ENCODE measurements at places on chromosomes 16 and 17.

GRCh38 chr17:60631119-60631518, 31.1 kb downstream of the PPM1D start:
- DNase-seq, result no peak

- DNase-seq, result no peak
Observed at GRCh38 chr16:57994778-57995177, 5.7 kb downstream of the ZNF319 start.

DNA sequence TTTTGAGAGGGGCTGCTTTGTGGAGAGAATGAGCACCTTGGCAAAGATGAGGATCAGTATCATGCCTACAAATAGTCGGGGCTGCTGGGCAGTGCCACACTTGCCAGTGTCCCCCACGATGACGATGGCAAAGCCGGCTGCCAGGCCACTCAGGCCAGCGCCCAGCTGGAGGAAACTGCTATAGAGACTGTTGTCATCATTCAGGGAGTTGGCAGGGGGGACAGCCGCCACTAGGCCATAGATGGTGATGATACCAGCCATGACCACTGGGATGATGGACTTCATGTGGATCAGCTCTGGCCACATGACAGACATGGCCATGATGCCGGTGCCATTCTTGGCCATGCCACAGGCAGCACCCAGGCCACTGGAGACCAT, 23.8 kb downstream of the MINK1 start:
- no peak for DNase-seq

DNA sequence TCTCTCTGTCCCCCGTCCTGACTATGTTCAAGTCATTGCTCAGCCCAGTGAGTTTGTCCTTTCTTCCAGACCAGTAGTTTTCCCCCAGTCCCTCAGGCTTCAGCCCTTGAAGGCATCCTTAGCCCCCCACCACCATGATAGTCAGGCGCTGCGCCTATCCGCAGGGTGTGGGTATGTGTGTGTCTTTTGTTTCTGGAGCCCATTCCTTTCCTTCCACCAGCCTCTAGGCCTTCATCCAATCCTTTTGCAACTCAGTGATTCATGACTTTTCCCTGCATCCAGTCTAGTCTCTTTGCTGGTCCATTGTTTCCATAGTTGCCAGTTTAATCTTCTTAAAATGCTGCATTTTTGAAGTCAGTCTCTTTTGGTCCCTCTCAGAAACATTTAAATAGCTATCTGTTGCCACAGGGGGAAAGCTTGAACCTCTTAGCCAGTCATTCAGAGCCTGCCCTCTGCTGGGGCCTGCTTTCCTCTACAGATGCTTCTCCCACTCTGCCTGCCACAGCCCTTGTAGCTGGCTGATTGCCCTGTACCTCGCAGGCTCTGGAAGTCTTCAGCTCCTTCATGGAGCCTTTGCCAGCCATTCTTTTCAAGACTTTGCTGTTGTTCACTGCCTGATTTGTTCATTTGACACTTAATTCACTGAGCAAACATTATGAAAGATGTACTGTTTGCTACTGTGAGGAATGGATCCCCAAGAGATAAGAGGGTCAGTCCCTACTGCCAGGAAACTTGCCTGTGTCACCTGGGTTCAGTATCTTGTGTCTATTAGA, 55.9 kb upstream of the ADCY7 start:
- DNase-seq, result peak; percentile 23

DNA sequence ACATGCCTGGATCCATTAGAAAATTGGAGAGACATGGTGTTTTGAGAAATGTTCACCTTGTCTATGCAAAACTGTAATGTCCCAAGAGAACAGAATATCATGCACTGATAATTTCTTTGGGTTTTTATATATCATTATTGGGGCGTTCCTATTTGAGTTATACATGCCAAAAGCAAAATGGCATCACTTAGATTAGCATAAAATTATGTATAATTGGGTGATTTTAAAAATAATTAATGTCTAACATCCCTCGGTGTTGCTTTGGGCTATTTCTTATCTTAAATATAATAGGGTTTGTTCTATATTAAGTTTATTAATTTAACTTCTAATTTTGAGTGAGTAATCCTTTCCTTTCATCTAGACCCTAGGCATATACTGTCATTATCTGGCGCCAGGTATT, at the start of gene KRT28:
TSS of gene KRT28 (minus strand) at position 101 of the 400 bp plus-strand sequence. CDS start at position 35, 66 bp downstream.
- DNase-seq, result no peak

DNA sequence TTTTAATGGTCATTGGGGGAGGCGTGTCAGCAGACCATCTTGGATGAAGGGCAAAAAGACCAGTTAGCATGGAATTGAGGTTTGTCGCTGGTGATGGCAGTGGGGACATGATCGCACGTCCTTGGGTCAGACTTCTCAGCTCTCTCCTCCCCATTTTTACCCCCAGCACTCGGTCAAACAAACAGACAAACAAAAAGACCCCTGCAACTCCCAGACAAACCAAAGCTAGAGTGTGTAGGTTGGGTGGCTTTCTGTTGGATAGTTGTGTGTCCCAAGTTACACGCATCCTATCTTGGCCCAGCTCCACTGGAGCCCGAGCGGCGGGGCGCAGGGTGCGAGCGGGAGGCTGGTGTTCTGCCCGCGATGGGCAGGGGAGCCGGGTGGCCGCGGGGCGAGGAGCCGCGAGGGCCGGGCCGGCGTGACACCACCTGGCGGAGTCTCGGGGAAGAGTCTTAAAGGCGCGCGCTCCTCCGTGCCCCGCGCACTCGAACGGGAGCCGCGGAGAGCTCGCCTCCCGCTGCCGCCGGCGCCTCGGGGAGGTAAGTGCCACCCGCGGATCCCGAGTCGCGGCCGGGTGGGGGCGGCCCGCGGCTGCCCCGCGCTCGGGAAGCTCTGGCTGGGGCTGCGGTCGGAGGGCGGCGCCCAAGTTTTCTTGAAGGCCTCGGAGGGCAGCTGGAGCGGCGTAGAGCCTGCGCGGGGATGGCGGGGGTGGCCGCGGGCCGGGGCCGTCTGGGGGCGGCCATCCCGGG, 18.5 kb upstream of the NTN1 start:
- DNase-seq, result no peak
